Activated T-helper 1 cell treated with Interleukin-2 at 50 U/mL for 16 hours (primary cell): ENCODE measurements at places on chromosomes 4 and X.

DNA sequence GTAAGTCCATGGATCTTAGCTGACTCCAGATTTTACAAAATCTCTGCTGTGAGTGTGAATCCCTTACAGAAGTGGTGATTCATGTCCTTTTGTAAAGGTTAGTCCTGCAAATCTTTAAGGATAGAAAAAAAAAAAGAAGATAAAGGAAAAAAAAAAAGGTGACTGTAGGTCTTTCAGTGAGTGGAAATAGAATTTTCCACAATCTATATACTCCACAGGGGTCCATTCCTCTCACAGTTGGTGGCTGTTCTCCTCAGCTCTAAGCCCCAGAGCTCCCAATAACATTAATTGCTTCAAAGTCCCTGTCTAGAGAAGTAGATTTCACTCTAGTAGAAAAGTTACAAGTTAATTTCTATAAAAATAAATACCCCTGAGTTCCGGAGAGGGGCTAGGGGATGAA lies 189.1 kb downstream of the NDST4 start:
- no peak for DNase-seq

- no peak for DNase-seq
These were observed 31.3 kb downstream of the REPS2 start for GRCh38 chrX:16977771-16978170.

GRCh38 chr4:78864405-78865024 lies 74.7 kb downstream of the PAQR3 start:
- no peak for DNase-seq

- DNase-seq, result no peak
These were observed 331 bp downstream of the SETD7 start for GRCh38 chr4:139555705-139556070.

GRCh38 chrX:37083880-37084279 lies 75.7 kb downstream of the FAM47C start:
- DNase-seq, result no peak

- no peak for DNase-seq
These were observed 72.9 kb downstream of the FAM9B start for GRCh38 chrX:8960957-8961468.

- DNase-seq, result no peak
These were observed 44.3 kb downstream of the CCNG2 start for GRCh38 chr4:77201343-77201742.

- DNase-seq, result no peak
These were observed 353 bp downstream of the NSD2 start for GRCh38 chr4:1871471-1872021.

GRCh38 chr4:182488896-182489295 lies 245.7 kb downstream of the TENM3 start:
- DNase-seq, result no peak

- no peak for DNase-seq
These were observed 2304.0 kb downstream of the ARAP2 start for GRCh38 chr4:33940281-33940680.

DNA sequence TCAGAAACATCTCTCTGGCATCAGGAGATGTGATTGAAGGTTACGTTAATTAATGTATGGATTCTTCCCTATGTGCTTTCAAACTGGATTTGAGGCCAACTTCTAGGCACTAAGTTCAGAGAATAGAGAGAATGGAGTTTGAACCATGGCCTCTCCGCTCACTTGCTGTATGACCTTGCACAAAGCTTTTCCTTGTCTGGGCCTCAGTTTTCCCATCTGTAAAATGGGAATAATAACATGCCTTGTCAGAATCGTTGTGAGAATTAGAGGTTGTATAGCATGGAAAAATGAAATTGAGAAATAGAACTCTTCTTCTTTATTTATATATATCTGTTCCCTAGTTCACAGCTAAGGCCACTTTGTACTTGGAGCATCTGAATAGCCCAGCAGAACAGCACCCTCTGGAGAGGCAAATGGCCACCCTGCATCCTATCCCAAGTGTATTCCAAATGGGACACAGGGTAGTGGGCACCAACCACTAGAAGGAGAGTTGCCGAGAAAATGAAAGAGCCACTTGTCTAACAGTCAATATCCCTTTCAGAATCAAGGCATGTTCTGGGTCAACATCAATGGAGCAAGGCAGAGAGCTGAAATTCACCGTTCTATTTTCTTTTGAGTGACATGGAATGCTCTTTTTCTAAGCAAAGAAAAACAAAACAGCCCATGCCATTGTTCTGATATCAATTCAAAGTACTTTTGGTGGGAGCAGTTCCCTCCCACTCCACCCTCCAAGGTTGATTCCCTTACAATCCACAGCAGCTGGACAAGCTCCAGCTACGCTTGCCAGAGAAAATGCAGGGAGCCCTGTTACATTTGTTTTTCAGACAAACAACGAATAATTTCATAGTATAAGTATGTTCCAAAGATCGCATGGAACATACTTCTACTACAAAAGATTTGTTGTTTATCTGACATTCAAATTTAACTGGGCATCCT lies 23.3 kb upstream of the MTM1 start:
- no peak for DNase-seq

DNA sequence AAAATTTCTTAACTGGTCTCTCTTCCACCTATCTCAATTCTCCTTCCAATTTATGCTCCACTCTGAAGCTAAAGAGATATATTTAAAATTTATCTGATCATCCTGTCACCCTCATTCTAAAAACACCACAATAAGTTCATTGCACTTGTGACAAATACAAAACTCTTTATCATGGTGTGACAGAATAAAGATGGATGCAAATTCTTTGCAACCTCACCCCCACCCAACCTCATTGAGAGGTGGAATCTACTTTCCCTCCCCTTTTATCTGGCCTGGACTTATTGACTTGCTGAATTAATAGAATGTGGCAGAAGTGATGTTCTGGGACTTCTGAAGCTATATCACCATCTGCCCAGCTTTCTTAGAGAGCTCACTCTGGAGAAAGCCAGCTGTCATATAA lies 46.5 kb downstream of the IDS start:
- DNase-seq, result no peak

DNA sequence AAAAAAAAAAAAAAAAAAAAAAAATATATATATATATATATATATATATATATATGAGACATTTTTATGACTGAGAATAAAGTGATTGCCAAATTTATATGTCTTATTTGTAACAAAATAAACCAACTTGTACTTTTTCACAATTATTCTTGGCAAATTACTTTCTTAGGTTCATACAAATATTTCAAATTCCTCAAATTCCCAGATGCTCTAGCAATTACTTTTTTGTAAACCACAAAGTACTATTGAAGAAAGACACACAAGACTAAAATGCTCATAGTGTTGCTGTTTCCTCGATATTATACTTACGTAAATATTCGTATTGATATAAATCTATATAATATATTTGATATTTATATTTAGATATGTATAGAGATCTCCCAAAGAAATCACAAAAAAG lies 390.0 kb downstream of the FAT4 start:
- no peak for DNase-seq

GRCh38 chrX:139831675-139832456 lies 101.0 kb downstream of the ATP11C start:
- DNase-seq, result no peak

GRCh38 chrX:50168241-50168687 lies 32.5 kb downstream of the AKAP4 start:
- no peak for DNase-seq

- no peak for DNase-seq
These were observed 29.7 kb downstream of the OFD1 start for GRCh38 chrX:13764281-13764680.
